Stimulated activated naive CD8-positive, alpha-beta T cell treated with anti-CD3 and anti-CD28 coated beads, Interleukin-15, amount 100 ng/mL, for 72 hours (primary cell): ENCODE measurements at places on chromosomes 2 and 18.
A peak's percentile ranks its signal among the peaks of the same experiment; 100 is the strongest.

DNA sequence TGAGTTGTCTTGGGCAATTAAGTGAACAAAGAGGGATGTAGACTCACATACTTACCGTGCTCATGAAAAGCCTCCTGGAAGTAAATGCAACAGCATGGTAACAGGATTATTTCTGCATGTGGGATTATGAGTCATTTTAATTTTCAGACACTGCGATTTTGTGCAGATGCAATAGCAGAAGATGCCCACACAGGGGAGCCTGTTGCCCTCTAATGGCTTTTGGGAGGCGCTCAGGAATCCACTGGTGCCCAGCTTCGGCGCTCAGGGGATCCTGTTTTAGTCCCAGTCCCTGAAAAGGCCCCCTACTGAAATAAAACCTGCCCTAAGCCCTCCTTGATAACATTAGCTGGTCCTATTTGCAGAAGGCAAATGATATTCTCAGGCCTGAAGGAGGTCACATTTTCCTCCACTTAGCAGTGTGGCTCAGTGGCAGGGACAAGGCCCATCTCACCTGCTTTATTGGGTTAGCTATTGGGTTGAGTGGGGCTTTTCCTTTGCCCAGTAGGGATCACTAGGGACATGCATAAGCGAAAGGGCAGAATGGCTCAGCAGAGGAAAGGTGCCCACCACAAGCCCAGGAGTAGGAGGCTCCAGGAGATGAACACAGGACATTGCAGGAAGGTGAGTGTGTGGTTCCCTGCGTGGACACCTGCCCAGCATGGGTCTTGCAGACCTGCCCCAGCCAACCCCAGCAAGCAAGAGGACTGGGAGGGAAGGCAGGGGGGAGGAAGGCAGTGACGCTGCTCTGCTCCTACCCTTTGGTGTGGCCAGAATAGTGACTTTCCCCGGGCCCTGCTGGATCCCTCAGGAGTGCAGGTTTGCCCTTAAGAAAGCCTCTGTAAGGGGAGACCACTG is 26.5 kb upstream of the KCNS3 start:
- DNase-seq: peak; percentile 11

GRCh38 chr2:85795331-85796045 is 41.7 kb downstream of the ATOH8 start:
- DNase-seq: no peak

- DNase-seq: no peak
Observed at GRCh38 chr18:12049978-12050811, 43.4 kb upstream of the ANKRD62 start.

DNA sequence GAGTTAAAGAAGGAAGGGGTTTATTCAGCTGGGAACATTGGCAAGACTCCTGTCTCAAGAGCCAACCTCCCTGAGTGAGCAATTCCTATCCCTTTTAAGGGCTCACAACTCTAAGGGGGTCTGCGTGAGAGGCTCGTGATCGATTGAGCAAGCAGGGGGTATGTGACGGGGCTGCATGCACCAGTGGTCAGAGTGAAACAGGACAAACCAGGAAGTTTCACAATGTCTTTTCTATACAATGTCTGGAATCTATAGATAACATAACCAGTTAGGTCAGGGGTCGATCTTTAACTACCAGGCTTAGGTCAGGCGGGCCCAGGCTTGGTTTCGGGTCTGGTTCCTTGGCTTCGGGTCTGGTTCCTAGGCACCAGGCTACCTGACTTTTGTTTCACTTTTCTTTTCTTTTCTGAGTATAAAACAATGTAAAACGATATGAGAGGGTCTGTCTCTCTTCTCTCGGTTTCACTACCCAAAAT is 30.1 kb upstream of the LIPG start:
- DNase-seq: no peak

- DNase-seq: peak; percentile 80
Observed at GRCh38 chr2:110748489-110748867, 16.1 kb downstream of the ACOXL start.

DNA sequence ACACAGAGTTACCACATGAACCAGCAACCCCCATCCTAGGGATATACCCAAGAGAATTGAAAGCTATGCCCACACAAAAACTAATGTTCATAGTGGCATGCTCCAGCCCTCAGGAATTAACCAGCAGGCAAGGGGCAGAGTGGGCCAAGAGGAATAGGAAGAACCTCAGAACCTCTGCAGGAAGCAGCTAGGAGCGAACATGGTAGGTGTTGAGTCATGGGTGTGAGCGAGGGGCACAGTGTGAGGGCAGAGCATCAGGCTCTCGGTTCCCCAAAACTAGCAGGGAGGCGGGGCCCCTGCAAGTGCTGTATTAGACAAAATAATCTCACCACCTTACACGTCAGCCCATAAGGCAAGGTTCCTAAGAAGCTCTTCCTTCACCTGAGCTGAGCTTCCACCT is 5.6 kb upstream of the RUFY4 start:
- DNase-seq: no peak

- DNase-seq: no peak
Observed at GRCh38 chr2:59798687-59799232, 754.7 kb downstream of the BCL11A start.

- no peak for DNase-seq
Observed at GRCh38 chr2:237264480-237265219, 149.3 kb downstream of the COL6A3 start.

GRCh38 chr2:164617466-164617865 is 3.8 kb downstream of the GRB14 start:
- DNase-seq: no peak

DNA sequence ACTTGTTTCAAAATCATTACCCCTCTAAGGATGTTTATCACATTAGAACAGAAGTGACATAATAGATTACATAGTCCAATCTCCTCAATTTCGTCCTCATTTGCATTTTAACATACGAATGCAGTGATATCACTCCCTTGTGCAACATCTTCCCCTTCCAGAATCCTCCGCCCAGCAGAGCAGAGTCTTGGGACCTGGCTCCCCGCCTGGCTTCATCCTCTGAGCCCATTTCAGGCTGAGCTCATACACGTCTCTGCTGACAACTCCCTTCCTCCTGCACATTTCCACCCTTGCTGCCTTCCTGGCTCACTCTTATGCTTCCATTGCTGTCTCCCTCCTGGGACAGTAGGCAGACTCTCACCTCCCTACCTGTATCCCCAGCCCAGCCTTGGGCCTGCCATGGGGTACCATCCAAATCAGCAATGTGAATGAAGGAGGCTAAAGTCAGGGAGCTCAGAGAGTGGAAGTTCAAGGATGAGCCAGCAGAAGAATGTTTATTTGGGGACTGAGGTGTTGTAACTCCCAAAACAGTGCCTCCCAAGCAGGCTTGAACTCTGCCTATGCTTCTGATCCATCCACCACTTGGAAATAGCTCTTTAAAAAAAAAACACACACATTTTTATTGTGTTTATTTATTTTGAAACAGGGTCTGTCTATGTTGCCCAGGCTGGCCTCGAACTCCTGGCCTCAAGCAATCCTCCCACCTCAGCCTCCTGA is 165.2 kb downstream of the TMEM200C start:
- no peak for DNase-seq

DNA sequence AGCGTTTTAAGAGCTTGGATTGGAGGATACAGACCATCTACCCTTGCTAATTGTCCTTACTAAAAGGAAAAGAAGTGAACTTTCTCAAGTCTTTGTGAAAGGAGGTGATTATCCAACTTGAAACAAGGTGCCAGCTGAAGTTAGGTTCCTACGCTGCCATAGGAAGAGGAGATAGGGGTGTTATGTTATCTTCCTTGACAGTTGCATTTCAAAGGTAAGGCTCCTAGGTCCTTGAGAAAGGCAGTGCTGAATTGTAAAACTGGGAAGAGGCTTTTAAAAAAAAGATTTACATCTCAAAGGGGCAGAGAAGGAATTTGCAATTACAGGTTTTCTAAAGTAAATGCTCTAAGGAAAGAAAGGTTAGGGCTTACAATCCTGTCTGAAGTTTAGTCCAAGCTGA is 810.2 kb upstream of the LRATD1 start:
- DNase-seq: no peak

DNA sequence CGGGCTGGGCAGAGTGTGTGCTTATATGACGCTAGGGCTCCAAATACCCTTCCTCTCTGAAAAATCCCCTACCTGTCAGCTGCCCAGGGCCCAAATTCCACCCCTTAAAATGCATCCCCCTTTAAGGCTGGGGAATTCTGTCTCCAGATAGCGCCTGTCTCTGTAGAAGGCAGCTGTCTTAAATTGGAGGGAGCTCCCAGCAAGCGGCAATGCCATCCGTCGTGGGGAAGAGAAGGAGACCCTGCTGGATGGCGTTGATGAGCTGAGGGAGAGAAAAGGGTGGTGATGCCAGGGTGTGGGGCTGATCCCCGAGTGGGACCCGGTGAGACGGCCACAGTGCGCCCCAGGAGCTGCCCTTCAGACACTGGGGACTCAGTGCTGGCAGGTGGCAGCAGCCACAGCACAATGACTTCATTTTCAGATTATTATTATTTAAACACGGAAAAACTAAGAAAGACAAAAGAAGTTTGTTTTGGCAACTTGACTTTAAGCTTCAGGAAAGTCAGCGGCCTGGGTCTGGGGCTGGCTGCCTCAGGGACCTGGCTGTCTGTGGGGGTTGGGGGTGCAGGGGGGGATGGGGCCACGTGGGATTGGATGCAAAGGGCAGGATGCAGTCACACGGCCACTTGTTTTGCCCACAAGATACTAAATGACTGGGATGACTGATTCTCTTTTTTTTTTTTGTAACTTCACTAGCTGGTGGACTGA is 152.8 kb downstream of the TFCP2L1 start:
- no peak for DNase-seq

DNA sequence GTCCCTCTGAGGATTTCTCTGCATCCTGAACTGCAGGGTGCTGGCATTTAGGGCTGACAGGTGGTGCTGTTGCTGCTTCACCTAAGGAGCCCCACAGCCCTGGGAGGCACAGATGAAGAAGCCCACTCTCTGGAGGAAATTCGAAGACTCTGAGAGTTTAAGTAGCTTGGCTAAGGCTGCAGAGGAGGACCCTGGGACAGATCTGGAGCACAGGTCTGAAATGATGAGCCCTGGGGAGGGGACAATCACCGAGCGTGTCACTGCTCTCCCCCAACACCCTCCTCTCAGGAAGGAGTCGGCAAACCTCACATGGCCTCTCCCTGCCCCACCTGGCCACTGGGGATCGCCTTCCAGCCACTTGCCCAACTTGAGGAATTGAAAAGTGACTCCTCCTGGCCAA is 18.6 kb downstream of the CYP27C1 start:
- no peak for DNase-seq

DNA sequence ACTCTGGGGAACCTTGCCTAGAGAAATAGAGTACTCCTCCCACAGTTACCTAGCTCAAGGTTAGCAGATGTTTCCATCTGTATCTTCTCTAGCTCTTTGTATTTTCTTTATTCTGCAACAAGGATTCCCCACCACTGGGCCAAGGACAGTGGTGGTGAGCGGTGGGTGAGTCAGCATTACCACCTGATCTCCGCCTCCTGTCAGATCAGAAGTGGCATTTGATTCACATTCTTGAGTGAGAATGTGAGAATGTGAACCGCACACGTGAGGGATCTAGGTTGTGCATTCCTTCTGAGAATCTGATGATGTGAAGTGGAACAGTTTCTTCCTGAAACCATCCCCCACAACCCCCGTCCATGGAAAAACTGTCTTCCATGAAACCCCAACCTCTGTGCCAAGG is 9.0 kb downstream of the EPB41L3 start:
- no peak for DNase-seq

DNA sequence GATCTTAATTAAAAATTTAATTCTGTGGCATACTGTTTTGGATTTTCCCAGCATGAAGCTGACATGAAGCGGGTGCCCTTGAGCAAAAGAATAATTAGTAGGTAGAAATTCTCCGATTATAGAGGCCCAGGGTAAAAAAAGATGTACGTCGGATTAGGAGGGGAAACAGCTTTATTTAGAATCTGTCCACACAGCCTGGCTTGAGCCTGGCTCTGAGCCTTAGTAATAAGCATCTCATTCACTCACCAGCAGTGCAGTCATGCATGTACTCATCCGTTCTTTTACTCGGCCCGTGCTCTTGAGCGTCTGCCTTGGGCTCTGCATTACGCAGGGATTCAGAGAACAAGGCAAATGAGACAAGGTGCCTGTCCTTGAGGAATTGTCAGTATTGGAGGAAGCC is 219.3 kb downstream of the AGAP1 start:
- no peak for DNase-seq
